Right forelimb (tissue), 1 donor: ENCODE measurements at places on chromosomes 12 and 14.

GRCh38 chr12:124413401-124413800 is 118.5 kb downstream of the RFLNA start:
- DNase-seq, result no peak

- no peak for DNase-seq
These were observed 48.1 kb upstream of the BICDL1 start for GRCh38 chr12:119940897-119941296.

- no peak for DNase-seq
These were observed 28.7 kb upstream of the FOS start for GRCh38 chr14:75249958-75250336.

DNA sequence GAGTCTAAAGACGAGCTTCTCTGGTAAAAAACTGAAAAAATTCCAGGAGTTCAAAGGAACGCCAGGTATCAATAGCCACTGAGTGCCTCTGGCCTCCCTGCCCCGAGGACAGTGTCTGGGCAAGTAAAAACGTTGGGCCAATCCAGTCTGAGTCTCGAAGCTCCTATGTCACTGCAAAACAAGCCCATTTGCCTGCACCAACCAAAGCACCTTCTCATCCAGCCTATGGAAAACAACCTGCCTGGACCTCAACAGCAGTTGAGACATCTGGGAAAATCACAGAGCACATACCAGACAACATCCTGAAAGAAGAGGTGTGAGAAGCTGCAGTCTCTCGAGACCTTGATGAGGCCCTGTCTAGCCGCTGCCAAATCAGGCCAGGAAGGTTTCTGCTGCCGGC is 56.6 kb downstream of the RNF34 start:
- DNase-seq, result no peak

DNA sequence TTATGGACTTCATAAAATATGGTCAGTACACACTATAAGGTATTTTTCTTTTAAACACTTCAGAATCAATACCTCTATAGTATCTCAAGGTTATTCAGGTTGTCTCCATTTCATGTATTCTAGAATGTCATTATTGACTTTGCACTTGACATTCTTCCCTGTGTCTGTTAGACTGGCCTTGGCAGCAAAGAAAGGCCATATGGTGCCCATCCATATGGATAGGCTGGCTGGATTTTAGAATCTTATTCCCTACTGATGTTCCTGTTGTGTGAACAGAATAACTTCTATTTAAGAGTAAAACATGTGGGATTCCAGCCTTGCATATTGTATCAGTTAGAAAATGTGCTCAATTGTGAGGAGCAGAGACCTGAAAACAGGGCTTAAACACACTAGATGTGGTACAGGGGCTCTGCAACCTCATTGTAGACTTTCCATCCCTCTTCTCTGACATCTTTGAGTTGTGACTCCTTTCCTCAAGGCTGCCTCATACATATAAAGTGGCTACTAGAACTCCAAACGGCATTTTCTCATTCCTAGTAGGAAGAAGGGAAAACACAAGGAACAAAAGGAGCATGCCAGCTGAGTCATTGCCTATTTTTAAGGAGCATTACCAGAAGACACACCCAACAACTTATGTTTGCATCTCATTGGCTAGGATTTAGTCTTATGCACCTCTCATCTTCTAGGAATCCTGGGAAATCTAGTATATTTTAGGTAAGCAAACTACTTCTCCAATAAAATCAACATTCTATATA is 221.2 kb upstream of the TMPO start:
- no peak for DNase-seq
